Stimulated activated CD8-positive, alpha-beta memory T cell treated with anti-CD3 and anti-CD28 coated beads, Interleukin-4, amount 100 ng/mL, for 24 hours (primary cell): ENCODE measurements at places on chromosomes 7 and 10.

GRCh38 chr10:31381766-31382316 is 62.8 kb downstream of the ZEB1 start:
- DNase-seq, result no peak

GRCh38 chr10:106312087-106312486 is 852.4 kb downstream of the SORCS1 start:
- no peak for DNase-seq

DNA sequence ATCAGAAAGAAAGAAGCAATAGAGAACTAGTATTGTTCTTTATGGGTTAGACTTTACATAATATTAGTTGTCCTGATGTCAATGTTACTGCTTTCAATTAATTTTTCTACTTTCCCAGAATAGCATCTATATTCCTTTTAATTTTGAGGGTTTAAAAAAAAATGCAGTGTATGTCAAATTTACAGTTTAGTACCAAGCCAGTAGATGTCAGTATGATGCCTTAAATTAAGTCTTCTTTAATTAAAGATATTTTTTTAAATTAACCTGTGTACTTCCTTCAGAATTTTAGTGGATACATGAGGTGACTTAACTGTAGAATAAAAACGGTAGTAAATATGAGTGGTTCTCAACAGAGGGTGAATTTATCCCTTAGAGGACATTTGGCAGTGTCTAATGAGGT is 35.2 kb upstream of the STOX1 start:
- no peak for DNase-seq

DNA sequence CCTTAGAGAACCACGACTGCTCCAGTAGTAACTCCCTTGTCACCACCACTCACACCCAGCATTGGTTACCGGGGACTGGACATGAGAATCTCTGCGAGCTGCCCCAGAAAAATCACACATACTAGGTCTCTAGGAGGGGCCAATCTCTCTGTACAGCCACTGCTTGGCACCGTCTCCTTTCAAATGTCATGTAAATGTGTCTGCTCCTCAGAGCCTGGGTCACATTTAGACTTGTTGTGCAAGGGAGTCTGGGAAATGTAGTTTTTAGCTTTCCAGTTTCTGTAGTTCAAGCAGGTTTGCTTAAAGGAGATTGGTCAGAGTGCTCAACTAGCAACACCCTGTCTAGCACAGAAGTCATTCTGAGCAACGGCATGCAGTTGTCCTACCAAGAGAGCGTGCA is 60.0 kb downstream of the CHN2 start:
- no peak for DNase-seq

- DNase-seq, result no peak
Measured at GRCh38 chr10:28569506-28570159, 36.7 kb downstream of the WAC start.

- DNase-seq, result no peak
Measured at GRCh38 chr7:110386006-110386405, 704.9 kb upstream of the LRRN3 start.

- DNase-seq, result no peak
Measured at GRCh38 chr7:144023171-144023827, 23.2 kb downstream of the OR6B1 start.

DNA sequence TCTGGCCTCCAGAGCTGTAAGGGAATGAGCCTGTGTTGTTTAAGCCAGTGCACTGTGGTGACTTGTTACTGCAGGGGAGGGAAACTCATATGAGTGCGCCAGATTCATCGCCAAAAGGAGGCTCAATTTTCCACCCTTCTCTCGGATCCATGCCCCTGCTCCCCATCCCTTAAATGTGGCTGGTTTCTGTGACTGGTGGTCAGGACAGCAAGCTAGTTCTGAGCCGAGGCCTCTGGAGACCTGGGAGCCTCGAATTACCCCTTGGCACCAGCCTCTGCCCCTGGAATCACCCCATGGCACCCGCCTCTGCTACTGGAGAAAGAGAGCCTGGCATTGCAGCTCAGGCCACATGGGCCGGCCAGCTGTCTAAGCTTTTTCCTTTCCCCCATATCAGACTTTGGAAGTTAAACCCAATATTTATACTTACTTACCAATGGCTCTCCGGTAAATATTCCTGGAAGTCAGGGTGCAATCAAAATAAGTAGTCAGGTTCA is 39.9 kb upstream of the RBM33 start:
- no peak for DNase-seq

DNA sequence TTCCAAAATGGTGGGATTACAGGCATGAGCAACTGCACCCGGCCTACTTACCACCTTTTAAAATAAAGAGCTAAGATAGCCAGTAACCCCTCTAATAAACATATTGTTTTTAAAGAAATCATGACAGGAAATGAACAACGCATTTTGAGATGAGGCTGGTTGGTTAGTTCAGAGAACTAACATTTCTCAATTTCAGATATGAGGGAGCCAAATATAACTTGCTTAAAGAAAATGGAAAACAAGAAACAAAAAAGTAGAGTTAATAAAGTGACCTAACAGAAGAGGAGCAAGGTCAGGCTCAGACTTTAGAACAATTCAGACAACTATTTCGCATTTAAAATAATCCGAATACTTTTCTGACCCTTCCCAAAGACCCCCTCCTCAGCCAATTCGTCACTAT is 254.9 kb upstream of the PHF14 start:
- no peak for DNase-seq

DNA sequence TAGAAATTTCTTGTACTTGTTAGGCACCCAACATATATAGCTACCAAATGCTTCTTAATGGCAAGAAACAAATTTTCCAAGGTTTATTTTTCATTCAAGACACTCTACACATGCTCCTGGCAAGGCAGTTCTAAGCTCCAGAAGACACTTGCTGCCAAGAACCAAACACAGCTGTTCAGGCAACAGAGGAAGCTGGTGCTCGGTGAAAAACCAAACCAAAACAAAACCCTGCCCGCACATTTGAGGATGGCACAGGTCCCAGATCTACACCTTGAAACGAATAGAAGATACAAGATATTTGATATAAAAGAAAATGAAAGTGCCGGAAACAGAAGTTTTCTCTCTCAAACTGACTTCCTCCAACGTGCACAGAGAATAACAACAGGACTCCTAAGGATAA is 4.9 kb upstream of the DNTT start:
- no peak for DNase-seq

DNA sequence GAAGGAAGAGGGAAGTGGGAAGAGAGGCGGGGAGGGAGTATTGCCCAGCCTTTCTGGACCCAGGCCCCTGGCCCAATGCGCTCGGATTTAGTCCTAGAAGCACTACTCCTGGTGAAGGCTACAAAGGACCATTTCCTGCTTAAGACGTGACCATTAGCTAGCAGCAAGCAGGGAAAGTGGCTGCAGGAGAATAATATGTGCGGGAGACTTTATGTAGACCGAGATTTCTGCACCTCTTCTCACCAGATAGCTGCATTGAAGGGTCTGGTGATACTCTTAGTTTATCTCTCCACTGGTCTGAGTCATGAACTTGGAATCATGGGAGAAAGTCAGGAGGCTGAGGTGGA is 3.1 kb downstream of the VAX1 start:
- no peak for DNase-seq

DNA sequence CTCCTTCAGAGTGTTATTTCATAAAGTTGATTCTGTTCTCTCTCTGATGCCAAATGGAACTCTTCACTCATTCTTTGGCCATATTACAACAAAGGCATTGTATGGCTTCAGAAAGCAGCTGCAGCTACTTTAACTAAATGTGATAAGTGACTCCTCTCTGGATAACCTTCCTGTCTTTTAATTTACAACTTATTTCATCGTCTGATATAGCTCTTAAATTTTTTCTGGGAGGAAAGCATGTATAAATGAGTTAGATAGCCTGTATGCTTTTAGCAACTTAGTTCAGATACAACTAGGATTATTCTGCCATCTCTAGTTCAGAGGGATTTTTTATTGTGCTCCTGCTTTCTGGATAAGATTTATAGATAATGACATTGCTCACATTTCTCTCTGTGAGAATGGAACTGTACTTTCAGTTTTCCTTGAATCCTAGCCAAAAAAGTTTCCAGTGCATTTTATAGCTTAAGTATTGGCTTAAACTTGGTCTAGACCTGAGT is 57.5 kb downstream of the KLHDC10 start:
- no peak for DNase-seq
